ENCODE measurements at places on chromosomes 16 and 17.

- no peak for DNase-seq
Measured at GRCh38 chr16:76035689-76036088, 241.5 kb upstream of the CNTNAP4 start.

- no peak for DNase-seq
Measured at GRCh38 chr17:61309362-61310256, 90.0 kb upstream of the TBX2 start.

DNA sequence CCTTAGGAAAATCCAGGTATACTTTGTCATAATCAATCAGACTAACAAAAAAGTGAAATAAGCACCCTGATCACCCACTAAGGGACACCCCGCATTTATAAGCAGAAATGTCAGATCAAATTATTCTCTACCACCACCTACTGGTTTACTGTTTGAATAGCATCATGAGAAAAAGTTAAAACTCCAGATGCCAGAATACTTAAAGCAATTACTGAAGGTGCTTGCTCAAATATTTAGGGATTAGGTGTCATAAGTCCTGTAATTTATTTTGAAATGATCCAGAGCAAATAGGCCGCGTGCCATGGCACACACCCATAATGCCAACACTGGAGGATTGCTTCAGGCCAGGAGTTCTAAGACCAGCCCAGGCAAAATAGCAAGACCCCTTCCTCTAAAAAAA, 2.3 kb downstream of the TOP2A start:
- peak; percentile 85 for DNase-seq

DNA sequence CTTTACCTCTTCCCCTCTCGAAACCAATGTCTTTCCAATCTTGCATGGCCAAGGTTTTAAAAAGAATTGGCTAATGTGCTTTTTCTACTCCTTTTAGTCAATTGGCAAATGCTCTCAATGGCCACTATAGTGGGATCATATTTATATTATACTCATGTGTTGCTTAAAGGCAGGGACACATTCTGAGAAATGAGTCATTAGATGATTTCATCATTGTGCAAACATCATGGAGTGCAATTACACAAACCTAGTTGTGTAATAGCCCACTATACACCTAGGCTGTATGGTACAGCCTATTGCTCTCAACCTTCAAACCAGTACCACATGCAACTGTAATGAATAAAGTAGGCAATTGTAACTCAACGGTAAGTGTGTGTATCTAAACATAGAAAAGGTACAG, 180.9 kb downstream of the HS3ST3A1 start:
- DNase-seq, result no peak

DNA sequence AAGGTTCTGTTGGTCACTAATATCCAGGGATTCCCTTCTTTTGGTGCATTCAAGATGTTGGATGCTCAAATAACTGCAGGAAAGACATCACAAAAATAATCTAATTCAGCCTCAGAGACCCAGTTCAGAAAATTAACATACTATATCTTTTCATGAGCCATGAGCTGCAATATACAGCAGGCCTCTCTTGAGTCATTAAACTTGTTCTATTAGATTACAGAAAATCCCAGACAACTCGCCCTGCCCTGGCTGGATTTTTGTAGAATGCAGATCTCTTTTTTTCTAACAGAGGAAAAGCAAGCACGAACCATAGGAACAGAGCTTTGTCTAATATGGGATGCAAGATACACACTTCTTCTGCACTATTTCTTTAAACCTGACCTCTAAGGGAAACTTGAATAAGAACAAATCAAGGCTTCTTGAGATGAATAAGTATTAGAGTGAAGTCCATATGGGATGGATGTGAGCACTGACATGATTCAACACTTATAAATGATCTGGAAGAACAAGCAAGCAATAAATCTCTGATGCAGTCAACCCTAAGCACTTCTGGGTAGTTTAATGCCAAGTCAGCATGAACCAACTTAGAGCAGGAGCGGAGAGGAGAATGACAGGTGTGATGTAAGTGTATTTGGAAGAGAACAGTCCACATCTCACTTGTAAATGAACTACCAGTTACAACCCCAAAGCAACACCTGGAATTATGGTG, 70.7 kb upstream of the GNAO1 start:
- no peak for DNase-seq

DNA sequence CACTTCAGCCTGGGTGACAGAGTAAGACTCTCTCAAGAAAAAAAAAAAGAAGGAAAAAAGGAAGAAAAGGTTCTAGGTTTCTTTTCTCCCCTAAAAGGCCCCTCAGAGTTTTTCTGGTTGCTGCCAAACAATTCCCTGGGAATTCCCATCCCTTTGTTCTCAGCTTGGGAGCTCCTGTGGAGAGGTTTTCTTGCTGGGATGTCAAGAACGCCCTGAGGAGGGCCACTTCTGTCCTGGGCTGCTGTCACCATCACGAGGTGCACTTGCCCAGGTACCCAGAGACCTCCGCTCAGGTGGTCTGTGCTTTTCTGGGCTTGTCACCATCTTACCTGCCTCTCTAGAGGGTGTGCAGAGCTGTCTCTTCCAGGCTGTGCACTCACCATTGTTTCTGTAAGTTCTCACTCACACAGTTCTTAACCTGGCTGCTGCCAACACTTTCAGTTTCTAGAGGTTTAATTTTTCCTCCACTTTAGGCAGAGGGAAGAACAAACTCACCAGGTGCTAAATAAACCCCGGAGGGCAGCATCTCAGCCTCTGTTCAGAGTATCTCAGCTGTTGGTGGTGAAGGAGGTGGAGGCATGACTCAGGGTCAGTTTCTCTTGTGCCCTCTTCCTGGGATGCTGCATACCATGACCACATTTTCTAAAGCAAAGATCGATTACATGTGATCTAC, 2.4 kb upstream of the COX6A2 start:
- no peak for DNase-seq

DNA sequence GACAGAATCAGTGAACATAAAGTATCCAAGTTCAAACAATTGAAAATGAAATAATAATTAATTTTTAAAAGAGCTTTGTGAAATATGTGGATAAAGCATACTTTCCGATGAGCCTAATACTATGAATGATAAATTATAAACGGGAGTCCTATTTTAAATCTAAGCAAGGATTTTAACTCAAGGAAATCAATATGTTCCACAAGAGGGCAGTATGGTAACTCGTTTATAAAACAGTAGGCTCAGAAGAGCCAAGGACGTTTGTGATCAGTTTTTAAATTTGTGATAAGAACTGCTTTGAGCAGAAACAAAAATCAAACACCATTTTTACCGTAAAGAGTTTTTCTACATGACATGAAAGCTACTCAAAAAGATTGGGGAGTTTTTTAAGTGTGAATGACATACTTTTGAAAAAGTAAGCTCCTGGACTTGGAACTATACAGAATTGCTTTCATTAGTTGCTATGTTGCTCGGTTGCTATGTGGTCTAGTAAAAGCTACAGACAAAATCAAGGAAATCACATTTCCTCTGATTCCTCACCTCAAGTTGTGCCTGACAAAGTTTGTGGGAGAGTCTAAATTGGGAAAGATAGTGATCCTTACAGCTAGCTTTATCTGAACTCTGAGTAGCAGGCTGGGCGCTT, 11.8 kb upstream of the TEKT1 start:
- no peak for DNase-seq

GRCh38 chr17:74211141-74211911, 2.0 kb upstream of the TTYH2 start:
- DNase-seq, result no peak

- DNase-seq, result peak; percentile 34
Measured at GRCh38 chr16:82470620-82471152, 156.1 kb upstream of the CDH13 start.

DNA sequence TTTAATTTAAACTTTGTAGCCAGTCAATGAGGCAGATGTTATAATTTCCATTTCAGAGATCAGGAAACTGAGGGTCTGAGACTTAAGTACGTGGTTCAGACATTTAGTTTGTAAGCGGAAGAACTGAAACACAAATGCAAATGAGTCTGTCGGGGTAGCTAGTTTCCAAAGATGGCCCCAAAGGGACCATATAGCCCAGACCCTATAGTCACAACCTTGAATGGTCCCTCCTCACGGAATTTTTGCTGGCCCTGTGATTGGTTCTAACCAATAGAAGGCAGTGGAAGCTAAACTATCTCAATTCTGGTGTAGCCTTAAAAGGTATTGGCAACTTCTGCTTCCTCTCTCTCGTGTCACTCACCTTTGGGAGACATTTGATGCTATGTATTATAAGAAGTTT, 7.5 kb upstream of the BCO1 start:
- DNase-seq, result no peak

DNA sequence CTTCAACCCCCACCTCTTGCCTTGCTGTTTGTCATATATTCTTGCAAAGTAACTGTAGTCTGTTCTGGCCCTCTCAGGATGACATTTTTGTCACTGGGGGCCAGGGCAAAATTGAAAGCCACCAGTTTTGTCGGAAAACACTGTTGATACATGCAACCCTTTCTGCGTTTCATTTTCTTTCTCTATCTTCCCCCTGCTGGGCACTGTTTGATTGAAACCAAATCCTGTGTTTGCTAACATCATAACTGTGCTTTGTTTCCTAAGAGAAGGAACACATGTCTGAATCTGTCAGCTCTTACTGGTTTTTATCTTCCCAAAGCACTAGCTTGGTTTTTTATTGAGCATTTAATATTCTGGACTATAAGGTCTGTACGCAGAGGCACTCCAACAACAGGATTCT, 11.7 kb upstream of the CPPED1 start:
- DNase-seq, result no peak

- no peak for DNase-seq
Measured at GRCh38 chr17:64783556-64784352, 121.6 kb upstream of the SMURF2 start.

DNA sequence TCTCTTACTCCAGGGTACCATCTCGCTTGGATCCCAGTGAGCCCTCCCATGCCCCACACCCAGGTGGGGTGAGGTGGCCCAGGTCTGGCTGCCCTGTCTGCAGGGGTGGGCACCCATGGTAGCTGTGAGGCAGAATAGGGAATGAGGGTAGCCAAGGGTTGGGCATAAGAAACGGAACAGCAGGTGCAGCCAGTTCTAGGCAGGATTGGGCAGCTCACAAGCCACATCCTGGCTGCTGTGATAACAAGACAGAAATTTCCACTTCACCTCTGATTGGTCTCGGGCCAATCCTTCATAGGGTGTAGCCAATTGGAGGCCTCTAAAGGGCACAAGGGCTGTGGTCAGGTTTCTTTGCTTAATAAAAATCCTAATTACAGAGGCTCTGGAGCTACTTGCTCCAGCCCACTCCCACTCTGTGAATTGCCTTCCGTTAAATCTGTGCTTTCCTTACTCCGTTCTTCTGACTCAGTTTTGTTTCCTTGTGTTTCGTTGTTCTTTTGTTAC, 1.5 kb upstream of the ARHGDIG start:
- peak; percentile 41 for DNase-seq

- DNase-seq, result no peak
Measured at GRCh38 chr17:77881545-77881944, 77.0 kb upstream of the TNRC6C start.

DNA sequence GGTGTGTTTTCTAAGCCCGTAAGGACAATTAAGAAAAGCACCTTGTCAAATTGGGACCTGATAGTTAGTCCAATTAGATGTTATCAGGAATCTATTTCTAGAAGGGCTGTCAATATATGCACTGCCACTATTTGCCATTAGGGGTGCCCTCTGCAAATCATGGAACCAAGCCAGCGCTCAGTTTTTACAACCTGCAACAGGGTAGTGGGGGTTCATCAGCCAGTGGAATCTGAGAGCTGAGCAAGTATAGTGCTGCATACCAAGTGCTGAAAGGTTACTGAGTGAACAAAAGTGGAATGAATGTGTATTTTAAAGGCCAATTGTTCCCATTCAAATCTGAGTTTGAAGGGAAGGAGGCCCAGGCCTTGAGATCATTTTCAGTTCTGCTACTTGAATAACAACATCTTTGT, 10.4 kb downstream of the PRR11 start:
- DNase-seq, result no peak

DNA sequence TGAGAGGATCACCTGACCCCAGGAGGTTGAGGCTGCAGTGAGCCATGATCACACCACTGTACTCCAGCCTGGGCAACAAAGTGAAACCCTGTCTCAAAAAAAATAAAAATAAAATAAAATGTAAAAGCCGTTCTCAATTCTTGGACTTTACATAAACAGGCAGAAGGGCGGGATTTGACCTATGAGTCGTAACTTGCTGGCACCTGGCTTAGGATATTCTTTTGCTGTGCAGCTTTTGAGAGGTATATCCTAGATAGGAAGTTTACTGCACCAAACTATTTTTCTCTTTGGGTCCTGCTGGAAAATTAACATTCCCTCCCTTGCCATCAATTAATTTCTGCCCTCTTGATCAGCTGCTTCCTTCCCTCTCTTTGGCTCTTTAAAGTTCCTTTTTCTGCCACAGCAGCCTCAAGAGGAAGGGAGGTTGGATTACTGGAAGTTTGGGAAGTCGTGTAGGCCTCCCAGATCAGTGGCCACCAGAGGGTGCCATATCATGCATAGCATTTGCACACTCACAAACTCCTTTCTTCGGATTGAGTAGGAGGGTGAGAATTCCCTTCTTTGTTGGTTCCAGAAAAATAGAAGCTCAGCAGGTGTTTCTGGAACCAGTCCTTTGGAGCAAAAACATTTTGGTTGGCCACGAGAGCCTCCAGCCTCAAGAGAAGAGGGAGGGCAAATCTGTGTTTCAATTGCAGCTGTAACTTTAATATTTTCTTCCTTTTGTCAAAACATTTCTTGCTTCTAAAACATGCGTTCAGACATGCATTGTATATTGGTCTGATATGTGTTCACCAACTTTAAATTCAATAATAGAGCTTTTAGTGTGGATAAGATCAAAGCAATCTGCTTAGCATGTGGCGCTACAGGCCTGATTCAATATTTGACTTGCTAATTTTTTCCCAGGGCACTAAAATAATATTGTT, 147.3 kb downstream of the CCDC182 start:
- peak; percentile 86 for DNase-seq

- no peak for DNase-seq
Measured at GRCh38 chr17:21200590-21201297, 13.2 kb downstream of the TMEM11 start.

GRCh38 chr17:75417054-75417580, 11.6 kb upstream of the GRB2 start:
- no peak for DNase-seq

DNA sequence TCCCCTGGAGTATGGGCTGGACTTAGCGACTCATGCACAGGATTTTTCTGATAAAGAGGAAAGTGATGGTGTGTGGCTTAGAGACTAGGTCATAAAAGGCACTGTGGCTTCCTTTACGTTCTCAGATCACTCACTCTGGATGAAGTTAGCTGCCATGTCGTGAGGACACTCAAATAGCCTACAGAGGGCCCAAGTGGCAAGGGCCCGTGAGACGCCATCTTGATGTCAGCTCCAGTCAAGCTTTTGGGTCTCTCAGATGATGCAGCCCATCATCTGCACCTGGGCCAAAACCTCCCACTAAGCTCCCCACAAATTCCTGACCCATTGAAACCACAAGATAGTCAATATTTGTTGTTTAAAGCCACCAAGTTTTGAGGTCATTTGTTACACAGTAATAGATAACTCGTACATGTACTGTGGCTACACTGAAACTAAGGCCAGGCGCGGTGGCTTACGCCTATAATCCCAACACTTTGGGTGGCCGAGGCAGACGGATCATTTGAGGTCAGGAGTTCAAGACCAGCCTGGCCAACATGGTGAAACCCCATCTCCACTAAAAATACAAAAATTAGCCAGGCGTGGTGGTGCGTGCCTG, 14.7 kb downstream of the ST6GALNAC2 start:
- DNase-seq, result no peak

All from NCI-H524 (cell line).